ENCODE measurements at places on chromosomes 2 and 18.
A peak's percentile ranks its signal among the peaks of the same experiment; 100 is the strongest.

GRCh38 chr2:64133354-64133753 is 10.9 kb downstream of the PELI1 start:
- DNase-seq = no peak

DNA sequence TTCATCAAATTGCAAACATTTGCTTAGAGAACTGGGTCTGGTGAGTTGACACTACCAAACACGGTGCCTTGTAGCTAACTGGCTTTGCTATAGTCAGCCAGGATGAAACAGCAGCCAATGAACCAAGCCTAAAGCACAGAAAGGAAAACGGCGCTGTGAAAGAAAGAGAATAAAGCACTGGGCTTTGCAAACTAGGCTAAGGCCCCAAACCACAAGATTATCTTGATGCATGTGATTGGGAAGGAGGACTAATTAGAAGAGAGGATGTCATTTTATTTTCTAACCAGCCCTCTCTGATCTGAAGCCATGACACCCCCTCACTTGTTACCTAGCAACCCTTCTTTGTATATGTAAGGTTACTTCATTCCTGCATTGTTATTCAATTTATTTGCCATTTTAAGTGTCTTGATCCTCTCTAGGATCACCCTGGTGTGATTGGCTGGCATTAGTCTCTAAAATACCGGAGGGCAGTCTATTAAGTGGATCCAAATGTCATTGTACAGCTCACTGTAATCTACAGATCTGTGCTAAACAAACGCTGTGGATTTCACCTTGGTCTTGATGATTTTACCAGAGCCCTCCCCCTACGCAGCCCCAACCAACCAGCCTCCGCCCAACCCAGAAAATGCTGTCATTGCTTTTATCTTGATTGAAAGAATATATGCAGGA is 395.4 kb upstream of the ACVR2A start:
- DNase-seq = peak; percentile 3

- no peak for DNase-seq
These were observed 608.2 kb upstream of the ACVR2A start for GRCh38 chr2:147236601-147237000.

GRCh38 chr2:172560721-172561120 is 4.8 kb downstream of the PDK1 start:
- DNase-seq = no peak

GRCh38 chr2:179790235-179791217 is 70.9 kb downstream of the ZNF385B start:
- DNase-seq = no peak

- no peak for DNase-seq
These were observed 45.5 kb upstream of the SLC8A1 start for GRCh38 chr2:40497251-40497859.

DNA sequence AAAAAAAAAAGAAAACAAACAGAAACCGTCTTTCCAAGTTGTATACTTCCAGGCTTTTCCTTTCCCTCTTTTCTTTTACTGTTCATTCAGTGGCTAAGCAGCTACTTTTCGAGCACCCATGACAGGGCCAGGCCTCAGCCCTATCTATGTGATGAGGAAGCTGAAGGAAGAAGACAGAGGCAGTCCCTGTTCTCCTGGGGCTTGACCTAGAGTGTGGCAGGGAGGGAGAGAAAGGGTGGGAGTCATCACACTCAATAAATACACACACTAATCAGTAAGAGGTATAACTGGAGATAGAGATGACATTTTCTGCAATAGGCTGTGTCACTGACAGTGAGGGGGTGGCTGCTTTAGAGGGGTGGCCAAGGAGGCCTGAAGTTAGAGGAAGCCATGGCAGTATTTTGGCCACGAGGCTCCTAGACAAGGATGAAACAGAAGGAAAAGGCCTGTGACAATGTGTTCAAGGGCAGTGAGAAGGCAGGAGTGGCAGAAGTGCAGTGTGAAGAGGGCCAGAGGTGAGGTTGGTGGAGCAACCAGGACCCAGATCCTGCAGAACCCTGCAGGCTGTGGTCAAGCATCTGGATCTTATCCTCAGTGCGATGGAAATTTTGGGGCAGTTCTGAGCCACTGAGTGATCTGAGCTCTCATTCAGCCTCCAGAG is 131.8 kb upstream of the TTC39C start:
- no peak for DNase-seq

GRCh38 chr2:232029346-232029745 is 67.8 kb downstream of the DIS3L2 start:
- no peak for DNase-seq

DNA sequence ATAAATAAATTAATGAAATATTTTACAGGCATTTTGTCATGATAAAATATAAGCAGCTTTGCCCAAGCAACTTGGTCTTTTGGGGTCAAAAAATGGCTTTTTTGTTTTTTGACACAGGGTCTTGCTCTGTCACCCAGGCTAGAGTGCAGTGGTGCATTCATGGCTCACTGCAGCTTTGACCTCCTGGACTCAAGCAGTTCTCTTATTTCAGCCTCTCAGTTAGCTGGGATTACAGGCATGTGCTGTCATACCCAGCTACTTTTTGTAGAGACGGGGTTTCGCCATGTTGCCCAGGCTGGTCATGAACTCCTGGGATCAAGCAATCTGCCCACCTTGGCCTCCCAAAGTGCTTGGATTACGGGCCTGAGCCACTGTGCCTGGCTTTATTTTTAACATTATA is 51.0 kb downstream of the ABI2 start:
- DNase-seq = no peak

DNA sequence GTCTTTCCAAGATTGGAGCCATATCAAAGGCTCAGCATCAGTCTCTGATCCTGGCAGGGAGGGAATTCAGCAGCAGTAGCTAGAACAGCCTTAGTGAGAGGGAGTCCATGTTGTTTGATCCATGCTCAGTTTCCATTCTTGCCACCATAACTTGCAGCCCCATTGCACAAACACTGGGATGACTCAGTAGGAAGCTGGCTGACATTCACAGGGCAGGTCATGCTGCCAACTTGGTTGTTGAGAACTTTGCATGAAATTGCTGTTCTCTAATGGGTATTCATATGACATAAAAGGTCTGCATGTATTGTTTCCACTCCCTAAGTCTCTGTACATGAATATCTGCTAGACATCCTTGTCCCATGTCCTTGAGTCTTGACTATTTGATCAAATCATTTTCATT is 29.9 kb upstream of the STAT4 start:
- DNase-seq = no peak

DNA sequence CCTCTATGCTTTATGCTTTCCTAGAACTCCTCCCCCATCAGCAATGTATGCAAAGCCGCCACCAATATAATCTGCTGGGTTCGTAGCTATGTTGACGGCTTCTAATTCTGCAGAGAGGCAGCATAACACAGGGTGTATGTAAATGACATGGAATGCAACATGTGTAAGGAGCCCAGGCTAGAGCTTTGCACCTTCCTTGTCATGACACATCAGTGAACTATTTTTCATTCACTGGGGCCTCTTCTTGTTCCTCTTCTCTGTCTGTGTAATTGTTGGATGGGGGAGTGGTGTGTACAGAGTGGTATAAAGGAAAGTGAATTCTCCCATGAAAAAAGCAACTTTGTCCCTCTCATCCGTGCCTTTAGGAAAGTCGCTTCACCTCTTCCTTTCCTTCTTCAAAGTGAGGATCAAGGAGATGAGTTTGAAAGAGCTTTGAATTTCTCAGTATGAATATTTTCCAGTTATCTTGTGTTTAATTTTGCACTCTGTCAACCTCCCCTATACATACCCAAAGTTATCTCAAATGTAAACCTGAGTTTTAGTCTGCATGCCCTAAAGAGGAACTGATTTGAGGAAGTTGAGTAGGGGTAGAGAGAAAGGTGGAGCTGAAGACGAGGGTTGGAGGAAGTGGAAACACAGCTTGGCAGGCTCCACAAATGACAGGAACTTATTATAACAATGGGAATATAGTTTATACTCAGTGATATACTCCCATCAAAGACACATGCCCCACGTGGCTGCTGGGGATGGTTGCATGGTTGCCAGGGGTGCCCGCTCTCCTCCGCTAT is 74.9 kb upstream of the ARL4C start:
- no peak for DNase-seq

DNA sequence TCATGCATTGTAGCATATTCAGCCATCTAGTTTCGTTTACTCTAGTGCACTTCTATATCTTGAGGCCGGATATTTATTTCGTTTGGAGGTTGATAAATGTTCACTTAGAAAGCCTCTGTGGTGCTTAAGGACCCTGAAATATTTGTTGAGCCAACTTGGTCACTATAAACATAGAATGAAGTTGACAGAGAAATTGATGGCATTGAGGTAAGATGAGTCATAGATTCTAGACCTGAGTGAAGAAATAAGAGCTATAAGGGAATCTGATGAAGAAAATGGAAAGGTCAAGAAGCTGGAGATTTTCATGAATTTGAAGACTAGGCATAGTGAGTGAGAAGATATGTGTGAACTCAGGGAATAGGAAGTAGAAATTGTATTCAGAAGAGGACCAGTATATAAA is 35.9 kb downstream of the EPC2 start:
- DNase-seq = no peak

DNA sequence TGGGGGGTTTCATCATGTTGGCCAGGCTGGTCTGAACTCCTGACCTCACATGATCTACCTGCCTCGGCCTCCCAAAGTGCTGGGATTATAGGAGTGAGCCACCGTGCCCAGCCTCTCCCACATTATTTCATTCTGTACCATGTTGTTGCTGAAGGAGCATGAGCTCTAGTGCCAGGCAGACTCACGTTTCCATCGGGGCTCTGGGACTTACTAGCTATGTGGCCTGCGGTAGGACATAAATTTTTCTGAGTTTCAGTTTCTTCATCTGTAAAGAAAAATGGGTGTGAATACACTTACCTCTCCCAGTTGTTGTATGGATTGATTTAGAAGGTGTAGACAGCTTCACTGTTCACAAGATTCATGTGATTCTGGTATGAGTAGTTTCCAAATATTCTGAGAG is 30.8 kb upstream of the CCL20 start:
- DNase-seq = no peak

DNA sequence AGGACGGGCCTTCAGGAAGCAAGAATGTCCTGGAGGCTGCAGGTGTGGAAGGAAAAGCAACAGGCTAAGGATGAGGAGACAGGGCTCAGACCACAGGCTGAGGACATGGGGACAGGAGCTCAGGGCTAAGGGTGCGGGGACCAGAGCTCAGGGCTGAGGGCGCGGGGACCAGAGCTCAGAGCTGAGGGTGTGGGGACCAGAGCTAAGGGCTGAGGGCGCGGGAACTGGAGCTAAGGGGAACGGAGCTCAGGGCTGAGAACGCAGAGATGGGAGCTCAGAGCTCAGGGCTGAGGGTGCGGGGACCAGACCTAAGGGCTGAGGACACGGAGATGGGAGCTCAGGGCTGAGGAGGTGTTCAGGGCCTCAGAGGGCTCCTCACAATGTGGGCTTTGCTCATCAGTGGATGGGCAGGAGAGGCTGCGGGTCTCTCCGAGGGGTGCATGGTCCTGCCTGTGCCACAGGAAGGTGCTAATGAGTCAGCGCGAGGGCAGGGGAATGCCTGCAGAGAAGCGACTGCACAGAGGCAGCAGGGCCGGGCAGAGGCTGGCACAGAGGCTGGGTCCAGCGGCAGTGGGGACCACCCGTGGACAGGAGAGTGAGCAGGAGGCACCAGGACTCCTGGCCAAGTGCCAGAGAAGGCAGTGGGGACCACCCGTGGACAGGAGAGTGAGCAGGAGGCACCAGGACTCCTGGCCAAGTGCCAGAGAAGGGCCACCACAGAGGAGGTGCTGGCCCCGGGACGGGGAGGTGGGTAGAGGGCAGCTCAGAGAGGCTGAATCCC is 271.7 kb downstream of the TWIST2 start:
- no peak for DNase-seq

DNA sequence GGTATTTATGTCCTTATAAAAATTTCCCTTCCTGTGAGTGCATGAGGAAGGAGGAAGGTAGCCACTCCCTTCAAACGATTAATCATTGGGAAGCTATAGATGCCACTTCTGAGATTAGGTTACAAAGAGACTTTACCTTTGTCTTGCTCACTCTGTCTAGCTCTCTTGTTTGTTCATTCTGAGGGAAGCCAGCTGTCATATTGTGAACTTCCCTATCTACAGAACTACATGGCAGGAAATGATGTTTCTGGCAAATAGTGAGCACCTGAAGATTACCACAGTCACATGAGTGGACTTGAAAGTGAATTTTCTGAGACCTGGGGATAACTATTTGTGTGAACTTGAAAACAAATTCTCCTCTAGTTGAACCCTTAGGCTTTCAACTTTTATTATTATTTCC is 776.8 kb downstream of the CCDC85A start:
- no peak for DNase-seq

- no peak for DNase-seq
These were observed 28.2 kb downstream of the CALCRL start for GRCh38 chr2:187419808-187420207.

- no peak for DNase-seq
These were observed 18.6 kb downstream of the THADA start for GRCh38 chr2:43576981-43577892.

DNA sequence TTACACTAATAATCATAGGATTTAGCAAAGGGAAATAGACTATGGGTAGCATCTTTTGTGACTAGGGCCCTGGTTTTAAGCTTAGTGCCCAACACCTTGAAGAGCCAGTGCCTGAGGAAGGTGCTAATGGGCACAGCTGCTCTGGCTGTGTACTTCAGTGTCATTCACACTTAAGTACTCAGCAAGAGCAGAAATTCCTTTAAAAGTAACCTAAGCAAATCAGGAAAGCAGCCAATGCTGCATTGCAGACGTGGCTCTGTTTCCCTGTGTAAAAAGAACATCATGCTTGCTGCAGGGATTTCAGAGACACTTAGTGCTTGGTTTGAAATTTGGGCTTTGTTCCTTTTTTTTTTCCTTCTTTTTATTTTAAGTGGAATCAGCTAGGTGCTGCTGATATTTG is 505.4 kb downstream of the SUCLG1 start:
- DNase-seq = no peak

DNA sequence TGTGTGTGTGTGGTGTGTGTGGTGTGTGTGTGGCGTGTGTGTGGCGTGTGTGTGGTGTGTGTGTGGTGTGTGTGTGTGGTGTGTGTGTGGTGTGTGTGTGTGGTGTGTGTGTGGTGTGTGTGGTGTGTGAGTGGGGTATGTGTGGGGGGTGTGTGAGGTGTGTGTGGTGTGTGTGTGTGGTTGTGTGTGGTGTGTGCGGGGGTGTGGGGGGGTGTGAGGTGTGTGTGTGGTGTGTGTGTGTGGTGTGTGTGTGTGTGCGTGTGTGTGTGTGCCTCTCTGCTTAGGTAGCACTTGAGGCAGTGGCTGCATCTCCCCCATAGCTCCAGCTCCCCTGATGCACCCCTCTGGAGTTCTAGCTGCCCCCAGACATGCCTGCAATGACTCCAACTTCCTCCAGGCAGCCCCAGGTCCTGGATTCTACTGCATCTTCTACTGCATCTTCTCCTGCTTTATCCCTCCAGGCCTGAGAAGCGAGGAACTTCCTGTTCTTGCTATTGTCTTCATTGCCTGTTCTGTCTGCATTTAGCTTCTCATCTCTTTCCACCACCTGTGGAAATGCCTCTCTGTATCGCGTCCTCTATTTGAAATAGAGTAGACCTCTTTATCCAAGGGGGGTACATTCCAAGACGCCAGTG is 22.2 kb upstream of the MLPH start:
- DNase-seq = no peak
